ENCODE measurements at places on chromosomes 1 and 21.

- DNase-seq = no peak
Measured at GRCh38 chr1:236845830-236846229, 50.7 kb downstream of the MTR start.

GRCh38 chr1:91708691-91709090 is 177.3 kb downstream of the TGFBR3 start:
- no peak for DNase-seq

DNA sequence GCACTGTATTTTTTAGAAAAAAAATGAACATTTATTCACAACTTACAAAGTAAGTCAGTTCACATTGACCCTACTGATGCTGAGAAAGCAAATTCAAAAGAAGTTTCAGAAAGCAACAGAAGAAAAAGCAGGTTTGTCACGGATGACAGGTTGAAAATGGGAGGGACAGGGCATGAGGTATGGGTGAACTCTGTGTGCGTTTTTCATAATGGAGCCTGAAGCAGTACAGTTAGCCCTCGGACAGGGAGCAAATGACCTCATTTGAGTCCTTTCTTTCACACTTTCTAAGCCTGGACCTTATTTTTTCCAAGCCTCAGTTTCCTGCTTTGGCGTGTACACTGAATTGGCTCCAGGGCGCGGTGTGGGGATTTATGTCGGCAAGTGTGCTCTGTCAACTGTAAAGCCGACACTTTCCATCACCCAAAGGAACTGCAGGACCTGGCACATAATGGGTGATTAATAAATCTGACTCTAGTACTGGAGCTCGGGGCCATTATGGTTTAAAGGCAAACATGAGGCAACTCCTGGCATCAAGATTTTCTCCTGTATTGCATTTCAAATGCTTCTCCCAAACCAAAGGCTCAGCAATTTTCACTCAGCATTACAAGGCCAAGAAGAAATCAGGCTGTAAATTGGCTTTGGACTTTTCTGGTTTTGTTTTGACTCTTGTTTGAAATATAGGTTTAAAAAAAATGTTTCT is 345.5 kb upstream of the DUSP10 start:
- peak; percentile 12 for DNase-seq

DNA sequence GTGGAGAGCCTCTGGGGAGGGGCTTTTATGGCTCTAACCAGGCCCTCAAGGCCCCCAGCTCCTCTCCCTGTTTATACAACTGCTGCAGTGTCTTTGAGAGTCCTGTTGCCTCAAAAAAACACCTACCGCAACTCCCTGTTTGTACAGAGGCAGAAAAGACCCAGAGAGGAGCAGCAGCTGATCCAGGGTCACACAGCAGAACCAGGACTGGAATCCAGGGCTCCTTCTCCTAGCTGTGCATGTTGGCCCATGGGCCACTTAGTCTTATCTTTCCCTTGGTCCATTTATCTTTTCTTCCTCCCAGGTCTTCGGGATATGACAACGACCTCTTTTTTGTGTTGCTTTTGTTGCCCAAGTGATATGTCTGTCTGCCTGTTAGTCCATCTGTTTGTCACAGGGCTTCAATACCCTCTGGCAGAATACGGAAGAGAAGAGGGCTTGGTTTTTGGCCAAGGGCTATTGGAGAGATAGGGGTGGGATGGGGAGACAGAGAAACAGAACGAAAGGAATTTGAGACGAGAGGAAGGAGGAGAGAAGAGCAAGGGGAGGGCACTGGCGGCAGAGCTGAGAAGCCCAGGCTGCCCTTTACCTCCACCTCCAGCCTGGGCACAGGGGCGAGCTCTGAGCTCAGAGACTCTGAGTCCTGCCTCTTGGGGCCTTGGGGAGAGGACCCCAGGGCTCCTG is 33.5 kb upstream of the WASF2 start:
- peak; percentile 54 for DNase-seq

- DNase-seq = no peak
Measured at GRCh38 chr1:112960384-112960783, 4.4 kb upstream of the SLC16A1 start.

GRCh38 chr1:94438692-94439276 is 20.6 kb downstream of the ABCD3 start:
- DNase-seq = no peak

GRCh38 chr1:53626616-53627015 is 112.3 kb downstream of the GLIS1 start:
- no peak for DNase-seq

GRCh38 chr1:82934074-82934473 is 1064.9 kb downstream of the TTLL7 start:
- peak; percentile 75 for DNase-seq

- DNase-seq = no peak
Measured at GRCh38 chr1:191977874-191978506, 180.3 kb upstream of the RGS18 start.

DNA sequence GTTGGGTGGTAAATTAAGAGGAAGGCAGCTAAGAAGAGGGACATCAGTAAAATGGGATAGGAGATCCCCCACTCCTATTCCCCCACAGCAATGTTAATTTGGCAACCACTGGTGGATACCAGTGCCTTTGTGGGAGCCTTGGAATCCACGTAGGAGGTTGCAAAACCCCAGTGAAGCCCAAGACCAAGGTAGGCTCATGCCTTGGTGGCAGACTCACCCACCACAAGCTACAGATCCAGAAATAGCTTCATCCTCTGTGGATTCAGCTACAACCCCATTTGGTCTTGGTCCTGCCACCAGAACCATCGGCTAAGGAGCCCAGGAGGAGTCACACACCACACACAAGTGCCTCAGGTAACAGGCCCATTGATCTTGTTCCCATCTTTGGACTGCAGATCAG is 21.0 kb downstream of the VTCN1 start:
- DNase-seq = no peak

DNA sequence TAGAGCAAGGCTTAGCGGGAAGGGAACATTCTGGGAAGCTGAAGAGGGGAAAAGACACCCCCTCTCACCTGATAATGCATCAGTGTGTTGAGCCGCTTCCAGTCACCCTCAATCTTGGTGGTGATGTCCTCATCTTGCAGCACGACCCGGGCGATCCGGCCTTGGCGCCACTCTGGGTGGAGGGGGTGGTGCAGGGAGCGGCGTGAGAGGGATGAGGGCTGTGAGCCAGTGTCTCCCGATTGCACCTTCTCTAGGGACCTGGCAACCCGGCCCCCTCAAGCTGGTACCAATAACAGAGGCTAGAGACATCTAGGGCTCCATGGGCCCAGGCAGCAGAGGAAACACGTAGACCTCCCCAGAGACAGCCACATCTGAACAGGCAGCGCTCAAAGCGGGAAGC is 127.4 kb upstream of the CD34 start:
- DNase-seq = no peak

DNA sequence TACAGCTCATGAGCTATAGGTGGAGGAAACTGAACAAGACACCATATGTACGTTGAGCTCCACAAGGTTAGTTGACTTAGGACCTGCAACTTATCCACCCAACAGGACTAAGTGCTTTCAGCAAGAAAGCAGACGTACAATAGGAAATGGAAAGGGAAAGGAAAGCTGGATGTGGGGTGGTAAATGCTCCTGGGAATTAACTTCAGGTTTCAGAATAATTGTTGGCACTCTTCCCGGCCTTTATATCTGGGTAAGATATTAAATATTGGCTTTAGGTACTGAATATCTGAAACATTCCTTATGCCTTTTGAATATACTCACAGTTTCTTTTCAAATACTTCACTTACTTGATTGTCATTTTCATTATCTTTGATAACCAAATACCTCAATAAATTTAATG is 36.3 kb downstream of the GLMN start:
- no peak for DNase-seq

GRCh38 chr1:11943619-11944018 is 9.1 kb downstream of the PLOD1 start:
- peak; percentile 87 for DNase-seq

GRCh38 chr1:51293898-51294515 is 36.4 kb downstream of the TTC39A start:
- DNase-seq = no peak

DNA sequence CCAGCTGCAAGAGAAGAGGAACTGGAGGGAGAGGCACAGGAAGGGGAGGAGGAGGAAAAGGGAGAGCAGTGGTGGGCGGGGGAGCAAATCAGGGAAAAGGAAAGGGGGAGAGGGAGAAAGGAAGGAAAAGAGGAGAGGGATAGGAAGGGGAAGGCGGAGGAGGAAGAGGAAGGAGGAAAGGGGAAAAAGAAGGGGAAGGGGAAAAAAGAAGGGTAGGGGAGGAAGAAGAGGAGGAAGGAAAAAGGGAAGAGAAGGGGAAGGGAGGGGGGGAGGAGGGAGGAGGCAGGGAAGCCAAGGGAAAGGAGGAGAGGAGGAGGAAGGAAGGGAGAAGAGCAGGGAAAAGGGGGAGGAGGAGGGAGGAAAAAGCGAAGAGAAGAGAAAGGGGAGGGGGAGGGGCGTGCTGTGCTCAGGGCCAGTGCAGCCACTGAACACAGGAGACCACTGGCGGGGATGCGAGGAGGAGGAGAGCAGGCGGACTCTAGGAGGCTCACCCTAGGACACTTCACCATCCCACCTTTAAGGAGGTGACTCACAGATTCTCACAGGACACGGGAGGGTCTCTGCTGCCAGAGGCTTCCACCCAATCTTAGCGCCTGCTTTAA is 33.1 kb downstream of the PGBD5 start:
- DNase-seq = no peak

GRCh38 chr1:21633992-21634805 is 35.0 kb downstream of the RAP1GAP start:
- no peak for DNase-seq

GRCh38 chr1:12486401-12487005 is 131.5 kb downstream of the DHRS3 start:
- no peak for DNase-seq

DNA sequence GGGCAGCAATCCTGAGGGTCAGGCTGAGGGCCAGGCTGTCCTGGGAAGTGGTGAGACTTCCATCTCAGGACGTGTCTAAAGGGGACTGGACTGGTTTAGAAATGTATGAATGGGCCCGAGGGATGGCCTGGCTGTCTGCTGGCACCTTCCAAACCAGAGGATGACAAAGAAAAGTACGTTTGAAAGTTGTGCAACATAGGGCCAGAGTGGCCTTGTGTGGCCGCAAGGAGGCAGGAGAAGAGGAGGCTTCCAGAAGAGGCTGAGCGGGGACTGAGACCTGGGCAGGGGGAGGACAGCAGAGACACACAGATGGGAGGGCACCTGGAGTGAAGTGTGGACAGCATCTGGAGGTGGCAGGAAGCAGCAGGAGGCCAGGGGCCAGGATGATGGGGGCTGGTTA is 2.6 kb upstream of the SYTL1 start:
- no peak for DNase-seq

DNA sequence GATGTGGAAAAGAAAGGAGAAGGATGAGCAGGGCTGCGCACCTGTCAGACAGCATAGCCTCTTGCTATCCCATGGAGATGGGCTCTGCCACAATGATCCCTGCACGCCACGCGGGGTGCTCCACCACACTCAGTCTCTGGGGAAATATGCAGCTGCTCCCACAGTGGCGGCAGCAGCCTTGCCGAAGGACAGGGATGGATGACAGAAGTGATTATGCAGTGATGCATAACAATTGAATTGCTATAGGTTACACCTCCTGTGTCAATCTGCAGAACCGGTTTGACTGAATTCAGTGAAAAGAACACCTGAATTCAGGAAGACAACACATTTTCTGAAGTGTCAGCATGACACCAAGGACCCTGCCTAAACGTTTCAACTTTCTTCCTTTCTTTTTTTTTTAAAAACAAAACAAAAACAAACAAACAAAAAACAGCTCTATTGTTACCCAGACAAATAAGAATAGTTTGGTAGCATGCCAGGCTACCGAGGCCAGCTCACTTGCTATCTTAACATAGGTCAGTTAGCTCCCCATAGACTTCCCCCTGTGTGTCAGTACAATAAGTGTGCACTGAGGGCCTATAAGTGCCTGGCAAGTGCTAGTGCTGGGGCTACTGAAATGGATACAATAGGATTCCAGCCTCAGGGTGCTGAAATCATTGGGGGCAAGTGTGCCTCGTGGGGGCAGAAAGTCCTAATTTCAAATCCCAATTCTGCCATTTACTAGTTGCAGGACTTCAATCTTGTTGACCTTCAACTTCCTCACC is 127.6 kb upstream of the LMO4 start:
- no peak for DNase-seq

DNA sequence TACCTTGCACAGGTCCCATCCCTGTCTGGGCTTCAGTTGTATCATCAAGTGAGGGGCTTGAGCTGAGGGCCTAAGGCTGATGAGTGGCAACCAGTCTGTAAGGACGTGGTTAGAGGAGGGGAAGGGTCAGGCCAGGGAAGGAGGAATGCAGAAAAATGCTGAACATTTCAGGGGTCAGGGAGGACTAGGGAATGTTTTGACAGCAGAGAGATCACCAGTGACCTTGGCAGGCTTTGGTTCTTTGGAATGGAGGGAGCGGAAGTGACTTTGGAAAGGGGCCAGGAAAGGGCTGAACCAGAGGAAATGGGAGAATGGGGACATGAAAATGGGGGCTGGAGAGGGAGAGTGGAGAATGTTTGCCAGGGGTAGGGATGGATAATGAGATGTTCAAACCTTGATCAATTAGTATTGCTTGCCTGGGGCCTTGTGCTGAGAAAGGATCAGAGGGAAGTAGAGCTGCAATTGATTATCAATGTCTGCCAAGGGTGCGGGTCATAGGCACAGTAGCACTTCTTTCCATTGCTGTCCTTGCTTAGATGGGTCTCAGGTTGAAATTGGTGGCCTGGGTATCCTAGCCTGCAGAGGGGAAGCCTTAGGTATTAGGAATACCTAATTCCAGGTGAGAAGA is 7.4 kb downstream of the LDLRAP1 start:
- DNase-seq = no peak

DNA sequence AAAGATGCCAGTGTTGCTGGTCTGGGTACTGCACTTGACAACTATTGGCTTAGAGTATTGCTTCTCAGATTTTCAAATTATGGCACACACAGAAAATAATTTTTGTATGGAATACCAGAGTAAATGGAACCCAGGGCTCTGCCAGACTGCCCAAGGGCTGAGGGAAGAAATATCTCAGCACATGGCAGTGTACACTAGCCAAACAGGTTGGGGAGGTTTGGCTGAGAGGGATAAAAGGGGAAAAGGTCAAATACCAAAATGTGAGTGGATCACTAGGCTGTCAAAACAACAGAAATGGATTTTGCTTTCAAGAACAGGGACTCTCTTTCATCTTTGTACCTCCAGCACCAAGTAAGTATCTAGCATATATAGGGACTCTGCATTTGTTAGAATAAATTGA is 3.0 kb upstream of the RGS8 start:
- DNase-seq = no peak

- DNase-seq = no peak
Measured at GRCh38 chr1:179082333-179082998, 596 bp downstream of the TOR3A start.
